Sciatic nerve (tissue), 2 donors: ENCODE measurements at places on chromosomes 3 and 15.

GRCh38 chr15:51331141-51331540, 7.3 kb downstream of the CYP19A1 start:
- DNase-seq: no peak

GRCh38 chr3:194702545-194702944, 16.9 kb downstream of the FAM43A start:
- DNase-seq: no peak

DNA sequence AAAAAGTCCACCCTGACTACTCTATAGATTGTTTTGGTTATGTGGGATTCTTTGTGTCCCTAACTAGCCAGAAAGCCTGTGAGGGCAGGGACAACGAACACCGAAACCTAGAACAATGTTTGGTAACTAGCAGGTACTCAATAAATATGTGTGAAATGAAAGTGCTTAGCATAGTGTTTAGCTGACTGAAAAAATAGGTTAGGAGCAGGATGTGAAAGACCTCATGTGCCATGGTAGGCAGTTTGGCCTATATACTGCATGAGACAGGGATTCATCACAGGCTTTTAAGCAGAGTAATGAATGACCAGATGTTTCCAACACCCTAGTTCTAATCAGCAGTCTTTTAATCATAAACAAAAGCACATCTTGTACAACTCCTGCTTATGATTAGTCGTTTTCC, 64.2 kb downstream of the MYO5A start:
- DNase-seq: no peak

- DNase-seq: no peak
These were observed 32.8 kb downstream of the ZNF589 start for GRCh38 chr3:48273594-48274211.

DNA sequence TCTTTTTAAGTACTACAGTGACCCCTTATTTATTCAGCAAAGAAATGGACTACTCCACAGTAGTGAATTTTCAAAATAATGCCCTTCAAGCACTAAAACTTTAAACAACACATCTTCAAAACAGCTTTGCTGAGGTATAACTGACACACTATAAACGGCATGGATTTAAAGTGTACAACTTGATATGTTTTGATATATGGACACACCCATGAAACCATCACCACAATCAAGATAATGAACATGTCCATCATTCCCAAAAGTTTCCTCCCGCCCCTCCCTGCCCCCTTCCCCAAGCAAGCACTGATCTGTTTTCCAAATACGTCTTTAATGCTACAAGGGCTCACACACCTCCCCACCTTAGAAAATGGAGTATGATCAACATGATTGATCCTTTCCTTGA, 1.6 kb upstream of the FURIN start:
- DNase-seq: no peak

DNA sequence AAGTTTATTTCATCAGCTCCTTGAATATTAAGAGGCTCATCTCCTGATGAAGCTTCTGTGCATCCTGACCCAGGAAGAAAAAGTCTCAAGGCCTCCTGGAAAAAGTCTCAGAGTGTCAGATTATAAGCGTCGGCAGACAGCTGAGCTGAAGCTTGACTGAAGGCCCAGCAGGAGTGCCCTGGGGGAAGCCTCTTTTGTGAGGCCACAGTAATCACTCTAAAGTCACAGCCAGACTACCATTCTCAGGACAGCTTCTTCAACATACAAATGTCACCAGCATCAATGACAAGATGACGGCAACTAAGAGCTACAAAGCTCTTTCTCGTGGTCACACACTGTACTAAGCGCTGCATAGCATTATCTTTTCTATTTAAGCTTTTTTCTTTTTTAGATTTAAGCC, 72.7 kb upstream of the LRRN1 start:
- no peak for DNase-seq

DNA sequence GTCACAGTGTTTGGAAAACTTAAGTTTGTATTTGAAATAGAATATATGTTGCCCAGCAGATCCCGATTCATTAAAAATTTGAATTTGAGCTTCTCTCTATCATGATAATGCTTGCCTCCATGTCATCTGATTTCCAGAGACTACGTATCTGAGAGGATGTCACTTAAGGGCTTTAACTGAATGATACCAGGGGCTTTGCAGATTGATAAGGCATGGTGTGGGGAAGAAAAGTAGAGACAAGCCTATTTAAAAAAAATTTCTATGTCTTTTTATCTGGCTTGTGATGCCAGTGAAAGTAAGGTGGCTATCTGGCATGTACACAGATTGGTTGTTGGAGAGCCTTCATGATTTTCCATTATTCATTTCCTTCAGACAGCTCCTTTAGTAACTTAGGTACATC, 72.7 kb downstream of the UBE2E2 start:
- no peak for DNase-seq

GRCh38 chr3:122272879-122273278, 52.2 kb upstream of the CSTA start:
- DNase-seq: no peak
